ENCODE measurements at places on chromosomes 11 and 22.

GRCh38 chr11:60711276-60711675 is 11.9 kb downstream of the MS4A8 start:
- DNase-seq: no peak

DNA sequence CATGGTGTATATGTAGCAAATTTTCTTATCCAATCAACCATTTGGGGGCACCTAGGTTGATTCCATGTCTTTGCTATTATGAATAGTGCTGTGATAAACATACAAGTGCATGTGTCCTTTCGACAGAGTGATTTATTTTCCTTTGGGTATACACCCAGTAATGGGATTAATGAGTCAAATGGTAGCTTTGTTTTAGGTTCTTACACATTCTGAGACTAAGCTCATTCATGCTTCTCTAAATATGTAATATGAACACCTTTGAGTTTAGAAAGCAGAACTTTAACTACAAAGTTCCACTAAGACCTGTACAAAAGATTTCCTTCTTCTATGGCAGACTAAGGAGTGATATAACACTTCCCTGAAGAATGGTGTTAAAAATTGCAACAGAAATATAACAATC is 627.0 kb downstream of the KCNA4 start:
- no peak for DNase-seq

DNA sequence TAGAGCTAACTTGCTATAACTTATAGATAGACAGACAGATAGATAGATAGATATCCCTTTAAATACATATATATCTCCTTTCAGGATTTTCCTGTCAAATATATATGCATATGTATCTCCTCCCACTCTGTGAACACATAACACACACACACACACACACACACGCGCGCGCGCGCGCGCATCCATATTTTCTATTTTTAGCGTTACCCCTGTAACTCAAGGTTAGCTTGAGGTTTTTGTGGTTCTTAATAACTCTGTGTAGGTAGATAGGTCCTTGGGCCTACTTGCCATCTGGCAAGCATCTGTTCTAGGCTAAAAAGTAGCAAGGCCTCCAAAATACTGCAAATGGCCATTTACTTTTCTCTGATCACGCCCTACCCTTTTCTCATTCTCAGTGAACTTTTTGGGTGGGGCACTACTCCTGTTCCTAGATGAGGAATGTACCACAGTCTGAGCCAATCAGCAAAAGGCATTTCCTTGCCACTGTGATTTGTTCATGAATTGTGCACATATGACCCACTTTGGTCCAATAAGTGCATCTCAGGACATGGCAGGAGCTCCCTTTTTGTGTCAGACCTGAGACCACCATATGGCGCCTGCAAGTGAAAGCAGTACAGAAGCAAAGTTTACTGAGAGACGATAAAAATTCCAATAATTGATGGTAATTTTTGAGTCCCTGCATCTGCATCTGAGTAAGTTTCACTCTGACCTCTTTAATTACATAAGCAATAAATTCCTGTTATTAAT is 740.5 kb upstream of the API5 start:
- DNase-seq: no peak

DNA sequence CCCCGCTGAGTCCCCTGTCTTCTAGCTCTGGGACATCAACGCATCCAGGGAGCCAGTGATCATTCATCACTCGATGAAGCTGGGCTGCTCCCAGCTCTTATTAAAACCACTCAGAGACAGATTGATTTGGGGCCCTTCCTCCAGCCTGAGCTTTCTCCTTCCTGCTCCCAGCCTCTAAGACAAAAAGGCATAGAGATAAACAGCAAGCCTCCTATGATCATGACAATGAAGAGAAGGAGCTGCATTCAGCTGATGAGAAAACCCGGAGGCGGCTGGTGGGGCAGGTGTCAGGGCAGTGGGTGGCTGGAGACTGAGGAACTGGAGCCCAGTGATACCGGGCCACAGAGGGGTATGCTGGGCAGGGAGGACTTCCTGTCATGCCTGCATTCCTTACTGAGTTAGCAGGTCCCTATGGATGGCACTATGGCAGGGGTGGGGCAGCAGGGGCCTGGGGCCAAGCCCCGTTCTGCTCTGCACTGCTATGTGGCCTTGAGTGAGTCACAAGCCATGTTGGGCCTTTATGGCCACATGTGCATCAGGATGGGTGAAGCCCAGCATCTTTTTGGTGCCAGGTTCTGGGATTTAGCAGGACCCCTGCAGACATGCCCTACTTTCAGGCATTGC is 20.2 kb downstream of the PVALB start:
- no peak for DNase-seq

All from GM10248 (cell line).